ENCODE measurements at places on chromosomes 13 and 19. TPM values are rescaled to one million over a fixed set of nuclear protein-coding genes. Genes with fewer than 3 reads are reported as not detected.

LRRC4B gene
- total RNA-seq, result not detected

CACNG6 gene
- total RNA-seq, result 1.5 TPM

NEK5 gene
- under 0.01 TPM for total RNA-seq

LHB gene
- total RNA-seq, result 0.48 TPM
